Naive thymus-derived CD4-positive, alpha-beta T cell (primary cell): ENCODE measurements at places on chromosomes 5 and 9. TPM values are rescaled to one million over a fixed set of nuclear protein-coding genes. Genes with fewer than 3 reads are reported as not detected.

ENTREP1 gene
- total RNA-seq: not detected

PCDHGB2 gene
- total RNA-seq: 0.24 TPM

- no peak overlapping the region for H3K4me3 ChIP-seq
- no peak for DNase-seq
- H3K4me1 ChIP-seq: no peaks in the 10 kb centered on the region
- no peaks in the 10 kb centered on the region for H3K36me3 ChIP-seq
Observed at GRCh38 chr9:4277531-4277991, 22.3 kb downstream of the GLIS3 start.

- H3K27me3 ChIP-seq: no peaks in the 10 kb centered on the region
- no peak for DNase-seq
- no peak overlapping the region for H3K27ac ChIP-seq
- H3K36me3 ChIP-seq: no peaks in the 10 kb centered on the region
- no peak overlapping the region for H3K4me3 ChIP-seq
Observed at GRCh38 chr5:40292006-40292405, 387.7 kb upstream of the PTGER4 start.

GRCh38 chr5:140148508-140148907, 22.8 kb downstream of the IGIP start:
- peaks cover 9% of the 10 kb centered on the region for H3K4me1 ChIP-seq
- no peak for DNase-seq
- no peak overlapping the region for H3K4me3 ChIP-seq
- H3K27ac ChIP-seq: no peak overlapping the region

- no peak for DNase-seq
- H3K27me3 ChIP-seq: no peaks in the 10 kb centered on the region
- no peaks in the 10 kb centered on the region for H3K36me3 ChIP-seq
- H3K4me3 ChIP-seq: no peak overlapping the region
Observed at GRCh38 chr9:89122949-89123348, 55.7 kb downstream of the SHC3 start.

DNA sequence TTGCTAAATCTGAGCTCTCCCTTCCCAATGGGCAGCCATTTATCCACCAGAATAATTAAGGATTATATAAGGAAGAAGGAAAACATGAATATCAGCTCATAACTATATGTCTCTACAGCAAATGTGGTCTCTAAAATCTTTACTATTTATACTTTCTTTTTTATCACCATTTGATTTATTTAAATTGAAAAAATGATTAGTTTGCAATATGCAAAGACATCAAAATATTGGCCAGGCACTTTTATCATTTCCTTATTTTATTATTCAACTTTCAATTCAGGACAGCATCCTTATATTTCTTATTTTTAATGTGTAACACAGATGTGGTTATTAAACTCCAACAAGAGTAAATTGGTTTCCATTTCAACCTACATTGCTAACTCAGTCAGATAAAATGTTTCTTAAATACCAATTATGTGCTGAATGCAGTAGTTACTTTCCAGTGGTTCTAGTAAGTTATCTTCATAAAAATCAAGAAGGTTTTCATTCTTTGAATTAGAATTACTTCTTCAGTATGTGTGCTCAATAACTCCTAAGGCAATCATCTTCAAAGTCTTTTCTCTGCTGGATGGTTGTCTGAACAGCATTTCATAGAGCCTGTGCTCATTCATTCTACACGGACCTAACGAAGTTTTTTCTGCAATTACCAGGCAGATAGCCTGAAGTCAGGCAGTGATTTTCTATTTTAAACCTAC, 1148.0 kb downstream of the CDH12 start:
- H3K27me3 ChIP-seq: no peaks in the 10 kb centered on the region
- no peak overlapping the region for H3K4me3 ChIP-seq
- no peaks in the 10 kb centered on the region for H3K36me3 ChIP-seq
- H3K4me1 ChIP-seq: no peaks in the 10 kb centered on the region

GRCh38 chr5:160835818-160836528, 16.0 kb downstream of the ATP10B start:
- no peaks in the 10 kb centered on the region for H3K36me3 ChIP-seq
- no peak overlapping the region for H3K4me3 ChIP-seq
- DNase-seq: no peak
- H3K4me1 ChIP-seq: no peaks in the 10 kb centered on the region

GRCh38 chr9:76018235-76018634, 127.8 kb downstream of the PCSK5 start:
- H3K4me1 ChIP-seq: no peaks in the 10 kb centered on the region
- H3K4me3 ChIP-seq: no peak overlapping the region
- peak; percentile 32 for DNase-seq
- H3K27me3 ChIP-seq: no peaks in the 10 kb centered on the region
- no peaks in the 10 kb centered on the region for H3K36me3 ChIP-seq
- H3K27ac ChIP-seq: peak overlapping the region; percentile 57

- H3K27ac ChIP-seq: no peak overlapping the region
- H3K4me3 ChIP-seq: no peak overlapping the region
Observed at GRCh38 chr5:157607371-157608161, 32.0 kb upstream of the ADAM19 start.

PNPLA7 gene
- 9.0 TPM for total RNA-seq

ATP10B gene
- not detected in 2 replicates for total RNA-seq

DNA sequence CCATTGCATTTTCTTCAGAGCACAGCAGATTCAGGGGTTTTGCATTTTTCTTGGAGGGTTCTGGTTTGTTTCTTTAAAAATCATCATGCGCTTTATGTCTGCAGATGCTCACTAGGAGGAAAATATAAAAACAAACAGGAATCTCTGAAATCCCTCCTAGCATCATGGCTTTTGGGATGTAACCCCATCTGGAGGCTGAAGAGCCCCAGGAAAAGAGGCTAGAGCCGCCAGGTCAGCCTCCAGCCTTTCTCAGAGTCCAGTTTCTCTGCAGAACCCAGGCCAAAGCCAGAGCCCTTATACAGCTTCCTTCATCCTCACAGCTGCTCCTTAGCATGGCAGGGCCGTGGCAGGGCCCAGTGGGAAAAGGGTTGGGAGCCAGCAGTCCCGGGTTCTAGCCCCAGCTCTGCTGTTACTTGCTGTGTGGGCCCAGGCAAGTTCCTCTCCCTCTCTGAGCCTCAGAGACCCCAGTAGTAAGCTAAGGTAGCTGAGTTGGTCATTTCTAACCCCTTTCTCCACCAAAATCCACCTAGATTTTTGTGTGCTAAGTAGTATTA, 62.1 kb downstream of the PAX5 start:
- H3K27ac ChIP-seq: no peak overlapping the region
- H3K4me3 ChIP-seq: no peak overlapping the region
- H3K36me3 ChIP-seq: no peaks in the 10 kb centered on the region
- DNase-seq: no peak
- no peaks in the 10 kb centered on the region for H3K27me3 ChIP-seq

DNA sequence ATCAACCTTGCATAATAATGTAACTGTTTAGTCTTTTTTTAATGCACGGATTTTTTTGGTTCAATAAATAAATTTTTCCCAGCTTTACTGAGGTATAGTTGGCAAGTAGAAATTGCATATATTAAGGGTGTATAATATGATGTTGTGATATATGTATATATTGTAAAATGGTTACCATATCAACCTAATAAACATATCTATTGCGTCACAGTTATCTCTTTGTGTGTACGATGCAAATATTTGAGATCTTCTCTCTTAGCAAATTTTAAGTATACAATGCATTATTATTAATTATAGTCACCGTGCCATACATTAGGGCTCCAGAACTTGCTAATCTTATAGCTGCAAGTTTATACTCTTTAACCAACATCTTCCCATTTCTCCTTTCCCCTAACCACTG, 57.2 kb upstream of the TMEM161B start:
- H3K4me3 ChIP-seq: no peak overlapping the region
- H3K36me3 ChIP-seq: no peaks in the 10 kb centered on the region
- H3K27me3 ChIP-seq: no peaks in the 10 kb centered on the region
- H3K4me1 ChIP-seq: no peaks in the 10 kb centered on the region
- no peak overlapping the region for H3K27ac ChIP-seq
- no peak for DNase-seq
